Activated CD8-positive, alpha-beta memory T cell treated with anti-CD3 and anti-CD28 coated beads, Interleukin-2, amount 10 ng/mL, durations not matched to agents 7 days and 5 days (primary cell): ENCODE measurements at places on chromosomes 6 and 20. TPM values are rescaled to one million over a fixed set of nuclear protein-coding genes. Genes with fewer than 3 reads are reported as not detected.
A peak's percentile ranks its signal among the peaks of the same experiment; 100 is the strongest.

DNA sequence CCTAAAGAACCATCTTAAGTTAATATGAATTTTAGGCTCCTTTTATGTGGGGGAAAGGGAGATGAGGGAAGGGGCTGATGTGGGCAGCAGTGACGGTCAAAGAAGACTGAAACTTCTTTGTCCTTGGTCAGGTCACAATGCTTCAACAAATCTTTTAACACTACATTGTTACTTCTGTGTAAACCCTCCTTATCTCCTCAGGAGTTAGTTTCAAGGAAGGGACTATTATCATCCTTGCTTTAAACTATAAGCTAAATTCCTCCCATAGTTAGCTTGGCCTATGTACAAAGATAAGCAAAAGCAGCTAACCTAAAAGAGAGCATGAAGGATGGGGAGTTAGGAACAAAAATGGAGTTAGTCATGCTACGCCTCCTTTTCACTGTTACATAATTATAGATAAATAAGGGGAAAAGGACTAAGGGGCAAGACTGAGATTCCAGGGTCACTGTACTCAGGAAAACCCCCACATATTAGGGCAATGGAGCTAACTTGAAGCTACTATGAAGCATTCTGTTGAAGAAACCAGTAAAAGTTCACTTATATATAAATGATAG, 172.7 kb upstream of the RUNX2 start:
- no peak for DNase-seq

DNA sequence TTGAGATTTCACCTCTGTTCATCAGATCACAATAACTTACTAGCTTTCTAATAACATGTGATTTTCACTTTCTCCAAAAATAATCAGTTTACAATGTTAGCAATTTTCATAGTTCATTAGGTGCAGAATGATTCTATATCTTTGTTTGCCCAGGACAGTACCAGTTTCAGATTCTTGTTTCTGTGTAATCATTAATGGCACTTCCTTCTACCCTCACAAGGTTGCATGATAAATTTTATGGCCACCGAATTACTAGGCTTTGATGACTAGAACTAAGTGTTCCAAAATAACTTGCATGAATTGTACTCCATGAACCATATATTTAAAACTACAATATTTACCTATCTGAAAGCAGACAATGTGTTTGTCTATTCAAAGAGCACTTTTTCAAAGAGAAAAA, 442.3 kb downstream of the EPHA7 start:
- DNase-seq = no peak

DNA sequence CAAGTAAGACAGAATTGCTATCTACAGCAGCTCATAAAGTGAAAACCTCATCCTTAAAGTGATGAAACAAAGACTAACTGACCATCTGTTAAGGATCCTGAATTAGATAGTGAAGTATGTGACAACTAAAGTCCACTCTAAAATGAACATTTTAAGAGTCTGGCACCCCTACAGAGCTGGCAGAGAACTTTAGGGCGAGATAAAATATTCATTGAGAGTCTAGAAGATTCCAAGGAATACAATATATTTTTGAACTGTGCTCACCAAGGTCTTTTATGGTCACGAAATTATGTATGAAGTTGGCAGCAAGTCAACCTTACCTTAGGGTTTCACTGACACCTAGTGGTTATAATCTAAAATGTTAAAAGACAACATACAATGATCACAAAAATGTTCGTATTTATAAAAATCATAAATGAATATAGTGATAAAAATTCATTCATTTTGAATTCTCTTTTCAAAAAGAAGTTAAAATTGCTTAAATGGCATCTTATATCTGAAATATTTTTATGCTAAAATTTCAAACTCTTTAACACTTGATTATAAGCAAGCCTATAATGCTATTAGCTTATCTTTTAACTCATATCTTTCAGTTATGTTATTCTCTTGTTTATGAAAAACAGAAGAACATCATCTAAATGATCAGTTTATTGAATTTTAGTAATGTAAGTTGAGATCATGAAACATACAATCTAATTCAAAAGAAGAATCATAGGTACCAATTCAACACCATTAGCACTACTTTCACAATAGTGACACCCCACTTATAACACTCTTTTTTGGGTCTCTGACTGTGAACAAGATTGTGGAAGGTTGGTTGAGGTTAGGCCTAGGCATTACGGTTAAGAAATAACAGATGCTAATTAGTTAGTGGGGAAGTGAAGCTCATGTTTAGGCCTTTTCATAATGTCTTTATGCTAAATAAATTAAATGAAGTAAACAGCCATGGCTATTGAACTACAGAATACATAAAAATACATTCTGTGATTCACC, 27.5 kb downstream of the RSPH3 start:
- DNase-seq = no peak

DNA sequence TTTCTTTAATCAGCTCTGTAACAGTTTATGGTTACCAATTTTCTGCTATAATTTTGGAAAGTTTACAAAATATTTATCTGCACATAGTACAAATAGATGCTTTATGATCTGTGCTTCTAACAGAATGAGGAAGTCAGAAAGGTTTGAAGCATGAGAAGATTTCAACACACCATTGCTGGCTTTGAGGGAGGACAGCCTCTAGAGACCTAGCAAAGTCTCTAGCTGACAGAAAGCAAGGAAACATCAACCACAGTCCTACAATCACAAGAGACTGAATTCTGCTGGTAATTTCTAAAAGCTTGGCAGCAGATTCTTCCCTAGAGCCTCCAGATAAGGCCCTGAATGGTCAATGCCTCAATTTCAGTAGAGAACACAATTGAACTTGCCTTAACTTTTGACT, 750.8 kb upstream of the SLC35B3 start:
- DNase-seq = no peak

GRCh38 chr6:145783796-145784195, 30.8 kb downstream of the FBXO30 start:
- DNase-seq = no peak

GRCh38 chr6:7060769-7061516, 46.8 kb upstream of the RREB1 start:
- no peak for DNase-seq

- DNase-seq = no peak
Measured at GRCh38 chr6:90611543-90612312, 24.9 kb upstream of the MAP3K7 start.

DNA sequence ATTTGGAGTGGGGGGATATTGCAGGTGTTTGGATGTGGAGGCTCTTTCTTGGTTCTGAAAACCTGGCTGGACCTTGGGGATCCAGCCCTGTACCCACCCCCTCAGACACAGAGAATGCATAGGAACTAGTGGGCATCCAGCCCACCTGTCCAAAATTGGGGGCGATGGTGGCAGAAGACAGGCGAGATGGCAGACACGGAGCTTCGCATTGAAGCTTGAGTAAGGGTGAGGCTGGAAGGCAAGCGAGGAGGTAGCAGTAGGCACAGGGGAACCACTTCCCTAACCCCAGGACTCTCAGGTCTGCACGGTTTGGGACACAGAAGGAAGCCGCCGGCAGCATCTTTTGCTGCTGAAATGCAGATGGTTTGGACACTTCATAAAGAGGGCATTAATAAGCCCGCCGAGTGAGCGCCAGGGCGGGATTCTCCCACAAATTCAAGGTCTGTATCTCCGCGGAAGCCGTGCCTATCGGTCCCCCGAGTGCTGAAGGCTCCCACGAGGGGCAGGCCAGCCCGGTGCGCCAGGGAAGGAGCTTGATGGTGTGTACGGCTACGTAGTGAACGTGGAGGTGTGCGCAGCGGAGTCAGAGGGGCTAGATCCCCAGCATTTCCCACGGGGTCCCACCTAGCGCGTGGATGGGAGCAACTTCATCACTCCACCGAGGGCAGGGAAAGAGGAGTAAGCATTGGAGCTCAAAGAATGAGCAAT, 1.6 kb upstream of the FOXA2 start:
- no peak for DNase-seq

DNA sequence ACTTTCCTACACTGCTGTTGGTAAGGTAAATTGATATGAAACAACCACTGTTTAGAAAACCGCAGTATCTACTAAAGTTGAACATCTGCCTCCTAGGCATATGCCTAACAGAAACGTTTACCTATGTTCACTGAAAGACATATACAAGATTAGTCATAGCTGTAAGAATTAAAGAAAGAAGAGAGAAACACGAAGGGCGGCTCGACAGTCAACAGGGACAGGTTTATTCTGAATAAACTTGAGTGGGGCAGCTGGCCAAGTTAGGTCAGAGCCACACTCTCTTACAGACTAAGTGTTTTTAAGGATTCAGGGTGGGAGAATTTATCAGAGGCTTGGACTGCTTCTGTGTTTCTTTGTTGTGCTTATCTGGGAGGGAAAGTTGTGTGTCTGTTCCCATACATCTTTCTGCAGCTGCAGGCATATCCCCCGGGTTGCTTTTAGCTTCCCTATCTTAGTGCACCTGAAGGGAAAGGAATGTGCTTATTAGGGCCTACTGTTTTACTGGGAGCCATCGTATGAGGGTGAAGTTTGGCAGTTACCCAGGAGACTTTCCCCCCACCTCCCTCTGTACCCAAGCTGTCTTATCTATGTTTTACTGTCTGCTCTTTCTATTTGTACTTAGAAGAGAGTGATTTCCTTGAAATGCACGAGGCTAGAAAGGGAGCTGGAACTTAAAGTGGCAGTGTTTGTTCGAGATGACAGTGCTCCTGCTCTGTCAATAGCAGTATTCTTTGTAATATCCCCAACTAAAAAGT, 20.4 kb downstream of the PROCR start:
- no peak for DNase-seq

DNA sequence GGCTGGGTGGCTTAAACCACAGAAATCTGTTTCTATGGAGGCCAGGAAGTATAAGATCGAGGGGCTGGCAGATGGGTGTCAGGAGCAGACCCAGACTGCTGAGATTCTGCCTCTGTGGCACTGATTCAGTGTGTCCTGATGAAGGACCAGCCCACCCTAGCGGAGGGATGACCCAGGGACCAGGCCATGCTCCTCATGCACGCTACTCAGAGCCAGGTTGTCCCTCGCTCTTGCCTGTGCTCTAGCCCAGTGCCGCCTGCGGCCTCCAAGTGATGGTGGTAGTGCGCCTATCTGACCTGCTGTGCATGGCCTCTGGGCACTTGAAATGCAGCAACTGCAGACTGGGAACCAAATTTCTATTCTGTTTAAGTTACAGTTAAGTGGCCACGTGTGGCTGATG, 13.1 kb upstream of the APMAP start:
- peak; percentile 32 for DNase-seq

DNA sequence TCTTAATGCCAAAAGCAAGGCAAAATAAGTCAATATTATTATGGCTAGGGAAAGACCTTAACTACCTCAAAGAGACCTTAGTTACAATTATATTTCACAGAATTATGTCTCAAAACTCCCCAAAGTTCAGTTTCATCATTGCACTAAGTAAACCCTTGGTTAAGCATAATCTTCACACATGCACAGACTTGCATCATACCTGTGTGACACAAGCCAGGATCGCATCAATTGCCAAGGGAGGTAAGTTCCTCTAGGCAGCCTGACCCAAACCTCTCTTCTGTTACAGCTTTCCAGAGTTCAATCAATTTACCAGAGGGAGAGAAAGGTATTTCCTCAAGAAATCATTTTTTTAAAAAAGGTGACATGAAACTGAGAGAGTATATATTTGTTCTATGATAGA, 31.9 kb upstream of the PRSS35 start:
- DNase-seq = no peak

- no peak for DNase-seq
Measured at GRCh38 chr6:131368198-131368911, 204.7 kb upstream of the ARG1 start.

DNA sequence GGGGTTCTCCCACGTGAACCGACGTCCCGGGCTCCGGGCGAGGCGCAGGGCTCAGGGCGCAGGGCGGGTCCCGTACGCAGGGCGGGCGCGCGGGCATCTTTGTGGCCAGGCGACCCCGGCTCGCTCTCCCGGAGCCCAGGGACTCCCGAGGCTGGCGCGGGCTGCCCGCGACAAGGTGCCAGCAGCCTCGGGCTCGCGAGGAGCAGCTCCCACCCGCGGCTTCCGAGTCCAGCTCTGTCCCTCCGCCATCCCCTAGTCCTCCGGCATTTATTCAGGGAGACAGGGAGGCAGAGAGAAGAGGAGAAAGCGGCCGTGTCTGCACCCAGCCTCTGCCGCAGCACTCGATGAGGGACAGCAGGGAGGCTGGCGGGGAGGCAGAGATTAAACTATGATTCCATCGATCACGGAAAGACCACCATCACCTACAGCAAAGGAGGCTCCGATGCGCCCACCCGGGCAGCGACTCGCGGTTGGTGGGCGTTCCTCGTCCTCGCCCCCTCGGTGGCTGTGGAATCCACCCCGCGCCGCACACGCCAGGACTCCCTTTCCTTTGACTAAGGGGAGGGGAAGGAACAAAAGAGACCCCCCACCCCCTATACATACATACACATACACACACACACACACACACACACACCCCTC, 1.1 kb downstream of the RGS17 start:
- DNase-seq = no peak

DNA sequence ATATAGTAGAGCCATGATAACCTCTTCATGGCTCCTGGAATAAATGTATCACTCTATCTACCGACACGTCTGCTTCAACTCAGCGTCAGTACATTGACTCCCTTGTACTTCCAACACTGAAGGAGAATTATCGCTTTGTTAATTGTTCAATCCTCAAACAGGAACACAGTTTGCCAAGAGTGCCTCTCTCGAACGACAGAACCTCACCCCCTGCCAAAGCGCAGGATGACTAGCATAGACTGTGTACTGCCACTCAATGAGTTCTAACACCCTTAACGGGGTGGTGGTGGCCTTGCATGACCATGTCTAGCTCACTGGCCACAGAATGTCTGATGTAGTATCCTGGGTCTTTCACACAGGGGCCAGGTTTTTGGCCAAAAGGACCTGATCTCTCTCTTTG, 81.4 kb upstream of the HEY2 start:
- DNase-seq = no peak

DNA sequence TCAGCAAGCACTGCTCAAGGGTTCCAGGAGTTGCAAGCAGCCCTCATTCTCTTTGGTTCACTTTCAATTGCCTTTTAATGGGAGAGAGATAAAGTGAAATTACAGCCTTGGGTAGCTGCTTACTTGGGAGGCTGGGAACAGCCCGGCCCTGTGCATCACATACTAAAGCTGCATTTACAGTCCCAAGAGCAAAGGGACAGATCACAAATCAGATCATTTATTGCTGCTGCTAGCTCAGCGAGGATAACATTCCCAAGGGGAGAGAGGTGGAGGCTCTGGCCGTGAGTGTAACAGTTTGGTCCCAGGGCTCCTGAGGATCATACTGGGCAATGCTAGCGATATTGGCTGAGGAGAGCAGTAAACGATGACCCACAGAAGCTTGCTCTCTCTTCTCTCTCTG, 133.1 kb downstream of the CDH26 start:
- no peak for DNase-seq

- DNase-seq = no peak
Measured at GRCh38 chr6:27293436-27294098, 18.5 kb downstream of the POM121L2 start.

GRCh38 chr6:78910010-78910409, 42.7 kb downstream of the IRAK1BP1 start:
- DNase-seq = no peak

Gene LAMA2
- total RNA-seq = not detected

Gene ZC2HC1B
- not detected for total RNA-seq

Gene MMS22L
- 43.4 TPM for total RNA-seq

Gene HSPA12B
- total RNA-seq = not detected

Gene C2
- total RNA-seq = 0.61 TPM

Gene OXT
- total RNA-seq = not detected

Gene GJA10
- total RNA-seq = 0.35 TPM

Gene HLA-DPA1
- 276 TPM for total RNA-seq

Gene APOBEC2
- total RNA-seq = not detected

Gene GFOD1
- total RNA-seq = 11.6 TPM

Gene NR2E1
- not detected for total RNA-seq

Gene SULF2
- 0.79 TPM for total RNA-seq
